ENCODE measurements at places on chromosomes 6 and 20.

DNA sequence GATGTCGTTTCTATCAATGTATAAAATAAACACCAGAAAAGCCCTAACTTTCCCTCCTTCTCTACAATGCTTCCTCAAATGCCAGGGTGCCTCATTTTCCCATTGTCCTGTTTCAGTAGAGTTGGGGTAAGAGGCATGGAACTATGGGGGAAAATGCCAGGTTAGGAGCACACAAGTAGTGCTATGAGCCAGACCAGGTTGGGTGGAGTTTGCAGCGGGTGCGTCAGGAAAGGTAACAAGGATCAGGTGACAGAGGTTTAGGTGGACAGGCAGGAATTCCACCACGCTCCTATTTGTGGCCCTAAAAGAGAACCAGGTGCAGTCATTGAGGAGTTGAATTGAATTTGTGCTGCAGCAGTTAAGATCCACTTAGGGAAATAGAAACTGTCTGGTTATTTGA lies 36.5 kb downstream of the SYTL3 start:
- DNase-seq: no peak

GRCh38 chr6:73823046-73823735 lies 127.2 kb downstream of the CD109 start:
- DNase-seq: no peak

GRCh38 chr6:147214248-147215227 lies 10.3 kb downstream of the STXBP5 start:
- no peak for DNase-seq

DNA sequence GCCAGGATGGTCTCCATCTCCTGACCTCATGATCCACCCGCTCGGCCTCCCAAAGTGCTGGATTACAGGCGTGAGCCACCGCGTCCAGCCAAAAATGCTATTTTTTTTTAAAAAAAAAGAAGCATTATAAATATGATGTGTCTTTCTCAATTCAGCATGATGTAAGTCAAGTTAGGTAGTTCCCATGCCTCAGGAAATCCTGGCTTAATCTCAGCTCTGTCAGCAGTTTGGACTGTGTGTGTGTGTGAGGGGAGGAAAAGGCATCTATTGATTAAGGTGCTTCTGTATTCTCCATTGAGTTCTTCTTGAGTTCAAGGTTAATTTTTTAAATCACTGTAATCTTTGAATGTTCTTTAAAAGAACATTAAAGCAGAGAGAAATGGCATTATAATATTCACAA lies 51.5 kb downstream of the GMDS start:
- no peak for DNase-seq

- DNase-seq: no peak
These were observed 11.5 kb upstream of the SLC22A7 start for GRCh38 chr6:43286456-43286979.

- DNase-seq: peak; percentile 8
These were observed 560.0 kb downstream of the C6orf118 start for GRCh38 chr6:164749221-164750064.

- DNase-seq: no peak
These were observed 5.5 kb downstream of the KATNA1 start for GRCh38 chr6:149642829-149643580.

DNA sequence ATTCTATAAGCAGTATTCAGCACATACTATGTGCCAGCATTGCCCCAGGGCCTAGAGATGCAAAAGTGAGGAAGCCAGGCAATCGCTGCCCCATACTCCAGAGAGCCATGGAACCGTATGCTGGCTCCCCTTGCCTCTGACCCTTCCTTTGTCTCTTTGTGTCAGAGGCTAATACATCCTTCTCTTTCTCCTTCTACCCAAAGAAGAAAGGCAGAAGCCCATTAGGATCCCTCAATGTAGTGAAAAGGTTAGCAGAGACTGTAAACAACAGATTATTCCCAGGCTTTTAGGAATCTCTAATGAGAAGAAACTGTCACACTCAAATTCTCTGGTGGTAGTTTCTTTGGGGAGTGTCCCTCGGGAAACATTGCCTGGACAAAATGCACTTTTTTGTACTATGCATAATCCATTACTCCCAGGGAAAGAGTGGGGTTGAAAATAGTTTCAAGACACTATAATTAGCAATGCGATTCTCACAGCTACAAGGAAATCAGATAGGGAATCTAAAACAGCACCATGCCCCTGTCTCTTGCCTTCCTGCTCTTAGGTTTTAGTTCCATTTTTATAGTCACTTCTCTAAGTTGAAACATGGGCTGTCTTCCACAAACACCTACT lies 325.2 kb upstream of the CNR1 start:
- no peak for DNase-seq

DNA sequence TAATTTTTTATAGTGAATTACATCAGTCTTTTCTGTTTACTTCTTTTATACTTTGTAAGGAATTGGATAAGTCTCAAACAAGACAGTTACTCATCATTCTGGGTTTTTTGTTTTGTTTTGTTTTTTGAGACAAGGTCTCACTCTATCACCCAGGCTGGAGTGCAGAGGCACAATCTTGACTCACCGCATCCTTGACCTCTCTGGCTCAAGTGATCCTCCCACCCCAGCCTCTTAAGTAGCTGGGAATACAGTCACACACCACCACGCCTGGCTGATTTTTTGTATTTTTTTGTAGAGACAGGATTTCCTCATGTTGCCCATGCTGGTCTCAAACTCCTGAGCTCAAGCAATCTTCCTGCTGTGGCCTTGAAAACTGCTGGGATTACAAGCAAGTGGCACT lies 524.3 kb downstream of the EYS start:
- no peak for DNase-seq

- no peak for DNase-seq
These were observed 230.8 kb downstream of the FUT9 start for GRCh38 chr6:96246563-96246962.

GRCh38 chr6:14046476-14047068 lies 71.0 kb upstream of the CD83 start:
- DNase-seq: no peak

DNA sequence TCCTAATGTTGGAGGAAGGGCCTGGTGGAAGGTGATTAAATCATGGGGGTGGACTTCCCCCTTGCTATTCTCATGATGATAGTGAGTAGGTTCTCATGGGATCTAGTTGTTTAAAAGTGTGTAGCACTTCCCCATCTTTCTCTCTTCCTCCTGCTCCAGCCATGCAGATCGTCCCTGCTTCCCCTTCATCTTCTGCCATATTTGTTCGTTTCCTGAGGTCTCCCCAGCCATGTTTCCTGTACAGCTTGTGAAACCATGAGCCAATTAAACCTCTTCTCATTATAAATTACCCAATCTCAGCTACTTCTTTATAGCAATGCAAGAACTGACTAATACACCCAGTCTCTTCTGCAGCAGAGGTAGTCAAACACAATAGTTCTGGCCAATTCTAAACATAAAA lies 5.4 kb downstream of the EPM2A start:
- no peak for DNase-seq

DNA sequence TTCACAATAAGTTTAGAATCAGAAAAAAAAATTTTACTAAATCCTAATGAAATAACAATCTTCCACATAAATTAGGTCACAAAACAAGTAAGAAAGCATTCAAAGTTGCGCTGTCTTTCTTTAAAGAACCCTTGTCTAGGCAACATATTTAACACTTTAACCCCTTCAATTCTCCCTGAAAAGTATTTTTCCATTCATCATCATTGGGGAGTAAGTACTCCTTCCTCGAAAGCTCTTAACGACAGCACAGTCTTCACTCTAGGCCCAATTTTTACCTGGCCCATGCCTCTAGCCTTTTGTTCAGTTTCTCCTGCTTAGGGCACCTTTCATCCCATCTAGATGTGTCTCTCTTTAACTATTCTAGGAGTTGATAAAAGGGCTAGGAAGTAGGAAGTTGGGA lies 2.6 kb downstream of the TSPYL1 start:
- DNase-seq: no peak

DNA sequence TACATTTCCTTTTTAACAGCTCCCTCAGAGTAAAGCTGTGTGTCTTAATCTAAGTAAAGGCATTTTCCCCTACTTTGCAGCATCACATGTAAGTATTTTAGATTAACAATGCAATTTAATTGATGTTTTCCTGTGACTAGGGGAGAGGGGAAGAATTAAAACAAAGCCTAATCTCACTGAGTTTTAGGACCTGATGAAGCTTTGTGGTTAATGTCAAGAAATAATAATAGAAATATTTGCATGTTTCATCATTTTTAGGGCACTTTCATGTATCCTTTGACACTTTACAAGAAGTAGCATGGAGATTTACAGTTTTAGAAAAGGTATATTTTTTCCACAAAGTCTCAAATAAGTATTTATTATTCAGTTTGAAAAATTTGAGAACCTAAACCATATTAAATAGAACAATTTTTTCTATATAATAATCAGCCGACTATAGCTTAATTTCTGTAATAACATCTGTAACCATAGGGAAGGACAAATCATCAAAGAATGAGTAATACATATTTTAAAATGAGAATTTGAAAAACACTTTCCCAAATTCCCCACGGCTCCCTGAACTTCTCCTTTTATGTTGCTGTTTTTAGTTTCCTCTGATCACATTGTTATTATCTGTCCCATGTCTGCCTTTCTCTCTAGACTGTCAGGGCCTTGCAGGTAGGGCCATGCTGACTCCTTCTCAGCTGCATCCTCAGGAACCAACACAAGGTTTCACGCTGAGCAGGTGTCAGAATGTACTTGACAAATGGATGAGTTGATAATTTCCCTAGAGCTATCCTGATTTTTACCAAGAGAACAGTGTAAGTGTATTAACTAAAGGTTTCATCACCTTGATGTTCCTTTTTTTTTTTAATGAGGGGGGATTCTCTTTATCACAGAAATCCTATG lies 338.1 kb downstream of the SYNE1 start:
- no peak for DNase-seq

GRCh38 chr6:144653885-144654505 lies 368.9 kb downstream of the UTRN start:
- no peak for DNase-seq

DNA sequence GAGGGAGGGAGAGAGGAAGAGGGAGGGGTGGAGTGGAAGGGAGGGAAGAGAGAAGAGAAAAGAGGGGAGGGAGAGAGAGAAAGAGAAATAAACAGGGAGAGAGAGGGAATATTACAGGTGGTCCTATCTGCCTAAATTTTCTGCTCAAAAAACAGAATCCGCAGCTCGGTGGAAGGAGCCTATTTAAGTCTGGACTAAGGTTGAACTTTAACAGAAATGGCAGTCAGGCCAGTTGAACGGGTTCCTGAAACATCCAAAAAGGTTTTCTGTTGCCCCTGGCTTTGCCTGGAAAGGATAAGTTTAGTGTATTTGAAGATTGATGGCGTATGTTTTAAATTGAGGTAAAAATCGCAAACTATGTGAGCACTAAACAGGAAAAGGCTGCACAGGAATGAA lies 2.2 kb downstream of the TFAP2B start:
- no peak for DNase-seq

DNA sequence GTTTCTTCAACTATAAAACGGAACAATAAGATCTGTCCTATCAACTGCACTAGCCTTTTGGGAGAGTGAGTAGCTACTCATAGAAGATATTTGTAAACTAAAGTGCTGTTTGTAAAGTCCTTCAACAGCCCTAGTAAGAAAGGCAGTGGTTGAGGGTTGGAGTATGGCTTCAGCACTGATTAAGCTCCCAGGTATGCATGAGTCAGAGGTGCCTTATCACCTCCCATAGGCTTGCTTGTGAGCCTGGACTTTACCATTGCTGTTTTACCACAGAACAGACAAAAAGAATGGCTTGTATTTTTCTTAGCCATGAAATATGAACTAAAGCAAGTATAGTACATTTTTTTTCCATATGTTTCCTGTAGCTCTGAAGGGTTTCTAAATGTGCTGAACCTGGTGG lies 44.1 kb downstream of the SAMD3 start:
- no peak for DNase-seq

- DNase-seq: no peak
These were observed 77.1 kb downstream of the TMEM170B start for GRCh38 chr6:11614534-11615213.

GRCh38 chr6:112332274-112332673 lies 14.9 kb upstream of the RFPL4B start:
- no peak for DNase-seq

DNA sequence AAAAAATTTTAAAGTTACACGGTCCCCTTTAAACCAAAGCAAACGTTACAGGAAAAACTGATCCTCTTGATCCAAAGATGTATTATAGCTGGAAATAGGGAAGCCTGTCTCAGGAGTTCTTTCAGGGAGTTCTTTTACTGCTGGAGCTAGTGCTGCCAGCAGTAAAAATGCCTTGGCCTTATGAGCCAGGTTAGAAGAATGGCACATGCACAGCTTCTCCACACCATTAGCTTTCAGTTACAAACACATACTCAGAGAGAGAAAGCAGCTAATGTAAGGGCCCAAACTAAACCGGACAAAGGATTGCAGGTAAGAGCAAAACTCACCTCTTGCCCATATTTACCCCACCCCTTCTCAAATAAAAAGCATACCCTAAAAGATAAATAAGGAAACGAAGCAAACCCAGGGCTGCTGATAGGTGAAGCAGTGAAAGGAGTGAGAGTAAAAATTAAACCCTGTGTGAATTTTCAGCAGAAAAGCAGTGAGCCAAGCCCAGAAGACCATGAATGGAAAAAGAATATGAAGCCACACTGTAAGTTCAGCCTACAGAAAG lies 19.0 kb downstream of the TBC1D20 start:
- no peak for DNase-seq
